HCT116 (cell line): ENCODE measurements at places on chromosomes 5 and 9.

- H3K27me3 ChIP-seq = no peaks in the 10 kb centered on the region
- DNase-seq = no peak
- no peak overlapping the region for H3K4me3 ChIP-seq
- no peaks in the 10 kb centered on the region for H3K36me3 ChIP-seq
- no peak overlapping the region for H3K27ac ChIP-seq
These were observed 92.9 kb upstream of the TNPO1 start for GRCh38 chr5:72723581-72723980.

- peaks cover 9% of the 10 kb centered on the region; the same call in 1 of the 2 replicates for H3K4me1 ChIP-seq
- H3K4me3 ChIP-seq = no peak overlapping the region
- no peak overlapping the region for H3K27ac ChIP-seq
- DNase-seq = no peak
- H3K36me3 ChIP-seq = no peaks in the 10 kb centered on the region
These were observed 510.4 kb downstream of the CCDC171 start for GRCh38 chr9:16063241-16063591.

DNA sequence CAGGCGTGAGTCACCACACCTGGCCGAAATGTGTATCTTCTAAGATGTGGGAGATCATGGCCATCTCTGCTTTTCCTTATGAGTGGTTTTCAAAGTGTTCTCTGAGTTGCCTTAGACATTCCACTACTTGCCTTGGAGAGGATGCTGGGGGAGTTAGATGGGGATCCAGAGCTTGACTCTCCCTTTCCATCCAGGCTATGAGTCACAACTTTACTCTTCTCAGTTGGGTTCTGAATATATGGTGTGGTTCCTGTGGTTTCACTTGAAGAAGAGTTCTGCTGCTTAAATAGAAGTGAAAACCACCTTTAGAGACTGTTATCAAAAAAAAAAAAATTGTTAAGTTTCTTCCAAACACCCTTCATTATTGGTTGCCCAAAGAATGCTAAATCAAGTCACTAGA lies 217.6 kb downstream of the ZNF608 start:
- no peaks in the 10 kb centered on the region for H3K27me3 ChIP-seq
- H3K4me1 ChIP-seq = no peaks in the 10 kb centered on the region
- no peak overlapping the region for H3K27ac ChIP-seq
- H3K4me3 ChIP-seq = no peak overlapping the region

GRCh38 chr9:130414081-130414731 lies 30.6 kb upstream of the ASS1 start:
- H3K27ac ChIP-seq = no peak overlapping the region
- no peak overlapping the region for H3K4me3 ChIP-seq
- H3K4me1 ChIP-seq = peaks cover 10% of the 10 kb centered on the region; the same call in 1 of the 2 replicates
- DNase-seq = no peak
- H3K27me3 ChIP-seq = no peaks in the 10 kb centered on the region
- no peaks in the 10 kb centered on the region for H3K36me3 ChIP-seq

DNA sequence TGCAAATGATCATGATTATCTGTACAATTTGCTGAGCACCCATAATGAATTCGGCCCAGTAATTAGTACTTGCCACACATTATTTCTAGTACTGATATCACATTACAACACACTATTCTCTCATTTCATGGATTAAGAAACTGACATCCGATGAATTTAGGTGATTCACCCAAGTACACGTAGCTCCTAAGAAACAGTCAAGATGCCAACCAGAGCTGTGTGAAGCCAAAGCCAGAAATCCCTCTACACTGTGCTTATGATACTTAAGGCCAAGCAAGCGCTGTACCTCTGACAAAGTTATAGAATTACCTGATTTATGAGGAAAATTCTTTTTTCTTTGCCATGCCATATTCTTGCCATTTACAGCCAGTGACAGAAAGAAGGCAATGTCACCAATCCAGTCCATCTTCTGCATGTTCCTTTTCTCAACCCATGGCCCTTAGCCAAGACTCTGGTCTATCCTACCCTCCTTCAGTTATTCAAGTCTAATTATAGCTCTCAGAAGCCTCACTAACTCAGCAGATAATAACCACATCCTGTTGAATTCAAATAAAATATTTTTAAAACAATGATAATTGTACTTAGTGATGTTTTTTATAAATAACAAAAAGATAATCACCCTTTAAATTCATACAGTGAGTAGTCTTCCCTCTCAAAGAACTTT lies 74.3 kb upstream of the PTGER4 start:
- H3K4me3 ChIP-seq = no peak overlapping the region
- no peak overlapping the region for H3K27ac ChIP-seq
- no peak for DNase-seq

DNA sequence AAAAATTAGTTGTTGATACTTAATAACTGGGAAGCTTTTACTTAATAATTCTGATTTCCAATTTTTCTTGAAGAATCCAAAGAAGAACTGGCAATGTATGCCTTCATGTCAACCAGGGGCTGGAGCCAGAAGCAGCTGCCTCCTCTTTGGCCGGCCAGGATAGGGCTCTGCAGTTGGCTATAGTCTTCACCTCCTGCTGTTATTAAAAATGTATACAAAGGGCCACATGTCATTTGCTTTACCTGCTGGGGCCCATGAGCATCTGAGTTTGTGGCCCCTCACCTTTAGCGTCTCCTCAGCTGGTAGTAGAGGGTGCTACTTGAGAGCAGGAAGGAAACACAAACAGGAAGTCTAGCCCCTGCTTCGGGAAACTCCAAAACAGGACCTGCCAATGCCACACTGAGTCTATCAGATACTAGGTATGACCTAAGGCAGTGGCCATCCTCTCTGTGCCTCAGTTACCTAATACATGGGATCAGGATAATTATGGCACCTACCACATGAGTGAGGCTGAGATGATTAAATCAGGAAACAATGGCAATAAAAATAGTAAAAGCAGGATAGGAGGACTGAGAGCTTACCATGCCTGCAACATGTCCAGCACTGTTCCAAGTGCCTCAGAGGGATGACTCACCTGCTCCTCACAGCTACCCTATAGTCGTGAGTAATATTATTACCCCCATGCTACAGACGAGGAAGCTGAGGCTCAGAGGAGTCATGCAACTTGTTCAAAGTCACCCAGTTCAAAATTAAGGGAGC lies 21.3 kb downstream of the CCDC69 start:
- peak; percentile 71 for DNase-seq
- peak overlapping the region; percentile 37; the same call in 1 of the 2 replicates for H3K4me3 ChIP-seq
- H3K4me1 ChIP-seq = peaks cover 10% of the 10 kb centered on the region
- no peaks in the 10 kb centered on the region for H3K27me3 ChIP-seq
- H3K27ac ChIP-seq = no peak overlapping the region
- H3K36me3 ChIP-seq = no peaks in the 10 kb centered on the region

DNA sequence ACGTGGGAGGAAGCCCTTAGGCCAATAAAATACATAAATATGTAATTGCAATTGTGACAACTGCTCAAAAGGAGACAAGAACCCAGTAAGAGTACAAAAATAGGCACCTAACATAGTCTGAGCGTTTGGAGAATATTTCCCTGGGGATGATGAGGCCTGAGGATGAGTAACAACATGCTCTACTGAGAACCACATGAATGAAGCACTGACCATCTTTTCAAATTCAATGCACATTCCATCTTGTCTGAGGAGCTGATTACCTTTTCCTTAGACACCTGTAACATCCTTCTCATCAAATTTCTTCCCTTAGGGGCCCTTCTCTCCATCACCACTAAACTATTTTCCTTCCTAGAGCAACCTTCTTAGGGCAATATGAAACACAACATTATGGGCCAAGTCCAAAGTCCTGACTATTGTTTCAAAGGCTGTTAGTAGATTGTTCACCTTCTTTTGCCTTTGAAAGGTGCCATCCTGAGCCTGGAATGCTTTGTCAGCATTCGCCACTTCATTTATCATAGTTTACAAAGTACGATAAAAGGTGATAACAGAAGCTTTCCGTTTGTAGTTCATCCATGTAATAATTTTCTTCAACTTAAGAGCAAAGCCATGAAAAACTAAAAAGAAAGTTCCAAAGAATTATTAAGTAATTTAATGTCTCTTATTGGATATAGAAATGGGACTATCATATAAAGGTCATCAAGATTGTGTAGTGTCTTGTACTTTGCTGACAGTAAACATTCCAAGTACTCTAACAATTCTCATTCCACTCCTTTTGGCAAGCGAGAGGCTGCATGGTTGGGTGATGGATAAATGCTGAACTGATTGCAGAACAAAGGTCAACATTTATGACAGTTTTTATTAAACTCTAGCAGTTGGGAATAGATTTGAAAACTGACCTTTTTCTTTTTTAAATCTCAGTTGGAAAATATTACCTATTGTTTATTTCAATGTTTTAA lies 471.3 kb downstream of the PDE4D start:
- H3K27ac ChIP-seq = no peak overlapping the region
- H3K27me3 ChIP-seq = no peaks in the 10 kb centered on the region
- no peak overlapping the region for H3K4me3 ChIP-seq
- DNase-seq = no peak

DNA sequence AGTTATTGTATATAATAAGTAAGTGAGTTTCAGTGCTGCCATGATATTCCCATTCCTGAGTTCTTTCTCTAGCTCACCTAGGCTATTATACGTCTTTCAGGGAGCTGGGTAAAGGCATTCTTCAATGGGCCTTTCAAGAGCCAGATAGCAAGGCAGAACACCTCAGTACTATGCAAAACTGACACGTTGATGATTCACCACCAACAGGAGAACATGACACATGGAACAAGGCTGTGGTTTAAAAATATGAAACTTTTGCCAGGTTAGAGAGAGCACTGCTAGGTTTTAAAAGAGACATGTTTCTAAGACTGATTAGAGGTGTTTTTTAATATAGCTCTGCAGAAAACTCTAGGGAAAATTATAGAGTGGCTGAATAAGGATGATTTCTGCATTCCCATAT lies 95.9 kb downstream of the UGCG start:
- H3K27ac ChIP-seq = no peak overlapping the region
- DNase-seq = peak; percentile 61
- H3K4me1 ChIP-seq = peaks cover 3% of the 10 kb centered on the region; the same call in 1 of the 2 replicates
- H3K27me3 ChIP-seq = no peaks in the 10 kb centered on the region
- H3K4me3 ChIP-seq = no peak overlapping the region
